Posterior cingulate gyrus (tissue), 11 donors: ENCODE measurements at places on chromosomes 16 and 17.

GRCh38 chr17:67528751-67529436 lies 151.8 kb downstream of the PITPNC1 start:
- peak; percentile 54 for DNase-seq

DNA sequence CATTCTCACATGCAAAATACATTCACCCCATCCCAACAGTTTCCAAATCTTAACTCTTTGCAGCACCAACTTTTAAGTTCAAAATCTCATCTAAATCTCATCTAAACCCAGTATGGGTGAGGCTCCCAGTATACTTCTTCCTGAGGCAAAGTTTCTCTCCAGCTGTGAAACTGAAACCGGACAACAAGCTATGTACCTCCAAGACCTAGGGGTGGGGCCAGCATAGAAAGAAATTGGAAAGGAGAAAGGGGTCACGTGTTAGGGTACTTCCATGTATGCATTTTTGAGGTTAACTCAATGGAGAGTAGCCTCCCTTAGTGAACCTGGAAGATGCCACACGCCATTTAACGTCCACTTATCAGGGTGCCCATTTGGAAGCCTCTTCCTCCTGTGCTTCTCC lies 23.9 kb upstream of the LRRC75A start:
- no peak for DNase-seq

GRCh38 chr17:7538891-7539545 lies 9.8 kb upstream of the TNFSF12 start:
- no peak for DNase-seq

- peak; percentile 67 for DNase-seq
These were observed 135.8 kb downstream of the WWOX start for GRCh38 chr16:78235168-78235800.

DNA sequence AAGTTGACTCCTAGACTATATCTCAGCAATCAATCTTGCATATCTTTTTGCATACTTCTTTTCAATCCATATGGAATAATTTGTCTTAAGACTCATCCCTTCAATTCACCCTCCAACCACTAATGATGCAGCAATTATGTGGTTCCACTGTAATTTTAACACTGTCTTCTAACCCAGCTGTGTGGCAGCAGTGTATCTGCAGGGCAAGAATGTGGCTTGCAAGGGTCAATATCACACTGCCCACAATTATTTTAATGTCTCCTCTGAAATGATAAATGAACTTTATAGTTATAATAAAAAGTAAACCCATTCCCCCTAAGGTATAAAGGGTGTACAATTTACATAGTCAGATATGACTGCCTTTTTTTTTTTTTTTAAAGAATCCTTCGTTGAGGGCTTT lies 48.6 kb downstream of the FTO start:
- no peak for DNase-seq

DNA sequence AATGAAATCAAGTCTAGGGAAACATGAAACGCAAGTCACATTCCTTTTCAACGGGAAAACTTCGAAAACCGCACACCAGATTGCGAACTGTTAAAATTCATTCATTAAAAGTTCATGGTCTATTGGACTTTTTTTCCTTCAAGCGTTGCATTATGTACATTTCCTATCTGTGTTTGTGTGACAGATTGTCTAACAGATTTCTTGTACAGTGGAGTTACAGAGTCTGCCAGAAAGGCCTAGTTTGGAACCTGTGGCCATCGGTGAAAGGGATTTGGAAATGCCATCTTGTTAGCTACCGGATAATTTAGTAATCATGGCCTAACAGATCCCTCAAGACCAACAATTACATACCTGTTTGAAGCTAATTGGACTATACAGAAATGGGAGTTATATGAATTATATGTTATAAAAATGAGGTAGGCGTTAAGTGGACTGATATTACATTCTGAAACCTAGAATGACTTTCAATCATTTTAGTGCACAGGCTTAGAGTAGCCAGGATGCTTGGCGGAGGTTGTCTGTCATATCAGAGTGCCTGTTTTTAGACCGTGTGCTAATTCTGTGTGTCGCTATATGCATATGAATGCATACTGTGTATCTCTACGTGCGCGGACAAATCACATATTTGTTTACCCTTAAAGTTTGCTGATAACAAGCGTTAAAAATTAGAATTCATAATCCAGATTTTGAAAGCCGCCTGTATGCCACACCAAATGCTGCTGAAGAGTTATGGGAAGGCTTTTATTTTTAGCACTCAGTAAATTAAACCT lies 885.4 kb upstream of the RBFOX1 start:
- no peak for DNase-seq

GRCh38 chr16:25896411-25896810 lies 204.7 kb downstream of the HS3ST4 start:
- no peak for DNase-seq

DNA sequence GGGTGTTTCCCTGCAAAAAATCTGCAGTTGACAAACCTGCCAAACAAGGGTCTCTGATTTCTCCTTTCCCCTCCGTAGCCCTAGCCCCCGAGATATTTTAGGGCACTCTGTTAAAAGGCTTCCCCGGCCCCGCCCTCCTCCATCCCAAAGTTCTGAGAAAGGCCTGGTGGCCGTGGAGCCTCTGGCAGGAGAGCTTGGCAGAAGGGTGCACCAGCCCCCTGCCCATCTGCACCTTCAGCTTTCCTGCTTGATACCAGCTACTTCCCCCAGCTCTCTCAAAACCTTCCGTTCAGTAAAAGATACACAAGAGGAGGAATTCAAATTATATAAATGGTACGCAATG lies 711 bp upstream of the CANT1 start:
- no peak for DNase-seq

DNA sequence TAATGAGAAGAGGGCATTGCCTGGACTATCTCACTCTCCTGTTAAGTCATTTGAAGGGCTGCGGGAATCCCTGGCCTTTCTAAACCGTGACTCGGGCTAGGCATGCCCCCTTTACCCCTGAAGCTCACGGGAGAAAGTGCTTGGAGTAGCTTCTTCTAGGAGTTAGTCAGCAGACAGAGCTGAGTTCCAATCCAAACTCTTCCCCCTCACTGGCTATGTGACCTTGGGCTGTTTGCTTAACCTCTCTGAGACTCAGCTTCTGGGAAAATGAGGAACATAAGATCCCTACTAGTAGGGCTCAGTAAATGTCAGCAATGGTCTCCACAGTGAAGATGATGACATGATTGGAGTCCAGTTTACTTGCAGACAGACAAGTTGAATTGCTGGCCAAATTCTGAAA lies 5.7 kb upstream of the B9D1 start:
- no peak for DNase-seq

GRCh38 chr16:25868106-25868505 lies 176.3 kb downstream of the HS3ST4 start:
- DNase-seq, result peak; percentile 86

- DNase-seq, result peak; percentile 19
These were observed 17.1 kb upstream of the CLEC18A start for GRCh38 chr16:69934044-69934443.

DNA sequence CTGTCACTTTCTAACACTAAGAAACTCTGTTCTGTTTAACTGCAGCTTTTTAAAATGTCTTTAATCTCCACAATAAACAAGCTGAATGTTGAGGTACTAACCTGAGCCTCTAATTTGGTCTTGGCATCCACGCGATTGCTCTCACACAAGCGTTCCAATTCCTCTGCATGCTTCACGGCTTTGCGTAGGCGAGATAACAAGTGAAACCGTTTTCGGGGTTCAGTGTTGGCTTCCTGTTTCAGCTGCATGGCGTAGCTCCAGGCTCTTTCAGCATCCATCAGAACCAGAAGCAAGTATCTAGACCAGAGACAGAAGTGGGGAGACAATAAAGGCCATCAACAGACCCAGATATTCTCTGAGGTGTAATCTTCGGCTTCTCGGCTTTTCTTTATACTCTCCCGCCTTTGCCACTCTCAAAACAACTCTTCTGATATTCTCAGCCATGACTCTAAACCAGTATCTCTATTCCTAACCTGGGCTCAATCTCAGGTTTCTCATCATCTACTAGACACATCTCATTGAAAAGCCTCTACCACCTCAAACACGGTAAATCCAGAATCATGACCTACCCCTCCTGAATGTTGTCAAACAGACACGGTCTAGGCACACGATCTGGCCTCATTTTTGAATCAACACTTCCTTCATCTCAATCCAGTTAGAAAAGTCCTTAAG lies 8.3 kb downstream of the SRP68 start:
- peak; percentile 88 for DNase-seq

GRCh38 chr16:84124257-84125073 lies 7.7 kb upstream of the MBTPS1 start:
- DNase-seq, result no peak

GRCh38 chr16:50681021-50681885 lies at the start of gene SNX20:
Gene SNX20, minus strand, starts transcription at chr16:50681312. Its CDS starts 3,786 bp downstream, at chr16:50677526.
- peak; percentile 67 for DNase-seq

DNA sequence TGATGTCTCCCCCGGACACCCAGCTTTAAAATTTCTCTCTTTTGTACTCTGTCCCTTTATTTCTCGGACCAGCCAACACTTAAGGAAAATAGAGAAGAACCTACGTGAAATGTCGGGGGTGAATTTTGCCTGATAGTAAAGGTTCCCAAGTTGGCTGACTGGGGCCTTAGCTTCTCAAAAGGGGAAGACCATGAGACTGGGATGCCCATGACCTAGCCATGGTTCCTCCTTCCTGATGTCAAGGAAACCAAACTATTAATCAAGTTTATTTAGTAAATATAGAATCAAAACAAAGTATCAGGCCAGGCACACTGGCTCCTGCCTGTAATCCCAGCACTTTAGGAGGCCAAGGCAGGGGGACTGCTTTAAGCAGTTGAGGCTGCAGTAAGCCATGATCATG lies 2.4 kb upstream of the EIF1 start:
- DNase-seq, result no peak

DNA sequence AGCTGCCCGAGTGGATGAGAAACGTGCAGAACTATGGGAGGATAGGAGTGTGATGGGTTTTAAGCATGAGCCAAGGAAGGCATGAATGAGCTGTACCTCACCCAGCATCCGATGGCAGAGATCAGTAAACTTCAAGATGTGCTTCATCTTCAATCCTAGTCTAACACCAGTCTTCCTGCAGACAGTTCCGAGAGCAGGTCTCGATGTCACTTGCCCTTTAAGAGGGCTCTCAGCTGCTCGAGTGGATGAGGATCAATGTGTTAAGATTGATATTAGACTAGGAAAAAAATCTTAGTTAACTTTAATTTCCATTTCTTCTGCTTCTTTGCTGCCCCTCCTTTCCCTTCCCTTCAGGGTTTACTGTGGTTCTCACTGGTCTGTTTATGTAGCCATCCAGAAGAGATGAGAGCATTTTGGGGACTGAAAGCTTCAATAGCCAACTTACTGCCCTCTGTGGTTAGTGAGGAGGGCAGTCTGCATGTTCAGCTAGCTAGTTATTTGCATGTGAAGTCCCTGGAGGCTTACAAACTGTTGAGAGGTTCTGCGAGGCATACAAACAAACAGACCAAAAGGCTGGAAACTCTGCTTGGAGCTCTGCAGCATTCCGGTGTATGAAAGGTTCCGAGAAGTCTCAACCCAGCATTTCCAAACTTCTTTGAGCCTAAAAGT lies 15.3 kb downstream of the KLHL36 start:
- DNase-seq, result no peak

DNA sequence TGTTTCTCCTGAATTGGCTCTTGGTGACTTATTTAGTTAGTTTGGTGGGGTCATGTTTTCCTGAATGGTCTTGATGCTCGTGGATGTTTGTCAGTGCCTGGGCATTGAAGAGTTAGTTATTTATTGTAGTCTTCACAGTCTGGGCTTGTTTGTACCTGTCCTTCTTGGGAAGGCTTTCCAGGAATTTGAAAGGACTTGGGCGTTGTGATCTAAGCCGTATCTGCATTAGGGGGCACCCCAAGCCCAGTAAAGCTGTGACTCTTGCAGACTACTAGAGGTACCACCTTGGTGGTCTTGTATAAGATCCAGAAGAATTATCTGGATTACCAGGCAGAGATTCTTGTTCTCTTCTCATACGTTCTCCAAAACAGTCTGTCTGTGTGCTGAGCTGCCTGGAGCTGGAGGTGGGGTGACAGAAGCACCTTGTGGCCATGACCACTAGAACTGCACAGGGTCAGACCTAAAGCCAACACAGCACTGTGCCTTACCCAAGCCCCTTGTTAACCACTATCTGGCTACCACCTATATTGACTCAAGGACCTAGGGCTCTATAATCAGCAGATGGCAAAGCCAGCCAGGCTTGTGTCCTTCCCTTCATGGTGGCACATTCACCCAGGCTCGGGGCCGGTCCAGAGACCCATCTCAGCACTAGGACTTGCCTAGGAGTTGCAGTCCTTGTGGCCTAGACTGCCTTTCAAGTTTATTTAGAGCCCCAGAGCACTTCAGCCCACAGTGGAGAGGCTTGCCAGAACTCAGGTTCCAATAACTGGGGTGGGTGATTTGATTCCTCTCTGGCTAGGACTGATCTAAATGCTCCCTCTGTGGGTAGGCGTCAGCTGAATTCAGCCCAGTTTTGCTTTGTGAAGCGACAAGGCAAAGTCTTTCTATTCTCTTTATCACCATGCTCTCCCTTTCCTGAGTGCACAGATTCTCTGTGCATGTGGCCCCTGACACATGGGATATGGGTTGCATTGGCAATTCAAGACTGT lies 11.0 kb downstream of the RNF135 start:
- DNase-seq, result no peak

GRCh38 chr16:67350324-67350723 lies 23.7 kb downstream of the LRRC36 start:
- no peak for DNase-seq

- no peak for DNase-seq
These were observed 95.7 kb downstream of the SLC39A11 start for GRCh38 chr17:72996791-72997190.

DNA sequence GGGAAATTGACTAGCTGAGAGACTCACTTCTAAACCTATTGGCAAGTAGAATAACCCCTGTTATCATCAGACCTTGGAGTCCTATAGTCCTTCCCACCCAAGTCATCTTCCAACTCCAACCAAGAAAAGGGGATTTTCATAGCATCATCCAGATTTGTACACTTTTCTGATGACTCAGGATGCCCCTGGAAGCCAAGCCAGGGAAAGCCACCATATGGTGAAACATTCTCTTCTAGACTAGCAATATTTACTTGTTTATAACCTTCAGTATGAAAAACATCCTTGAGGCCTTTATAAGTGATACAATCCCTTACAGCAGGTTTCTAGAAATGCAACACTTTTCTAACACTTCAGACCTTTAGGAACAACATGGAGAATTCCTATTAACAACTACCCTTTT lies 618.8 kb upstream of the CDH11 start:
- DNase-seq, result no peak

GRCh38 chr17:20022701-20023100 lies 13.5 kb downstream of the SPECC1 start:
- no peak for DNase-seq

- no peak for DNase-seq
These were observed 7.3 kb downstream of the TADA2A start for GRCh38 chr17:37413875-37414519.

GRCh38 chr16:69865701-69866100 lies 85.4 kb upstream of the CLEC18A start:
- DNase-seq, result no peak

GRCh38 chr17:1299552-1300370 lies 20.3 kb downstream of the TRARG1 start:
- DNase-seq, result no peak

DNA sequence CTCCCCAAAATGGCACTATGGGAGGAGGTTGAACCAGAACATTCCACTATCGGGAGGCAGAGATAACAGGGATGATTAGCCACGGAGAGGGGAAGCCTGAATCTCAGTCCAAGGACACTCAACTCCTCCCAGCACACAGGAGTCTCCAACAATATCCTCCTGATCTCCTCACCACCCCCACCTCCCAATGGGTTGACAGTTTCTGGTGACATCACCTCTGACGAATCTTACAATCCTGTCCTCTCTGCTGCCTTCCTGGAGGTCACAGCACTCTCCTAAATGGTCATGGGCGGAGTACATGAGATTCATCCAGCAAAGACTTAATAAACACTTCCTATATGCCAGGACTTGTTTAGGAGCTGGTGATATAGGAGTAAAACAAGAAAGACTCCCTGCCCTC lies 80.9 kb downstream of the SLC6A2 start:
- DNase-seq, result no peak
